ENCODE measurements at places on chromosomes 5 and 9.

DNA sequence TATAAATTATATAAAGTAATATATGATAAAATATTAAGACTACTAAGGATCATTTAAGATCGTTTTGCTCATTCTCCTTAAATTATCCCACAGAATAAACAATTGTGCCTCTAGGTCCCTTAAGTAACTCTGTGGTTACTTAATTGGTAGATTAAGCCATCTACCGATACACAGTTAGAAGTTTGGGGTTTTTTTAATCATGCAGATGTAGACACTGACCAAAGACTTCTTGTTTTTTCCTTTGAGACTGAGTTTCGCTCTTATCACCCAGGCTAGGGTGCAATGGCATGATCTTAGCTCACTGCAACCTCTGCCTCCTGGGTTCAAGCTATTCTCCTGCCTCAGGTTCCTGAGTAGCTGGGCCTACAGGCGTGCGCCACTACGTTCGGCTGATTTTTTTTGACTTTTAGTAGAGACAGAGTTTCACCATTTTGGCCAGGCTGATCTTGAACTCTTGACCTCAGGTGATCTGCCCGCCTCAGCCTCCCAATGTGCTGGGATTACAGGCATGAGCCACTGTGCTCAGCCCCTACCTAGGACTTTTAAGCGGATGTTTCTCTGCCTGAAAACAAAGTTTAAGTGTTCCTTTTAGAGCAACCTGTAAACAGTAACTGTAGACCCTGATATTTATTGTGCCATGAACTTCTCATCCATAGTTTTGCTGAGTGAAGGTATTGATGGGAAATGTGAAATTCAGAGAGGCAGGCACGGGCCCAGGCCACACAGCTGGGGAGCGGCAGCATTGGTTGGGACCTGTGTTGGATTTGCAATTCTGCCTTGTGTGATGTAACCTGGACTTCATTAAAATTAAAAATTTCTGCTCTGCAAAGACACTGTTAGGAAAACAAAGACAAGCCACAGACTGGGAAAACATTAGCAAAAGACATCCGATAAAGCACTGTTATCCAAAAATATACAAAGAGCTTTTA is 11.6 kb downstream of the CEL start:
- DNase-seq: no peak

- DNase-seq: no peak
Measured at GRCh38 chr5:149656576-149657182, 73.4 kb upstream of the PPARGC1B start.

DNA sequence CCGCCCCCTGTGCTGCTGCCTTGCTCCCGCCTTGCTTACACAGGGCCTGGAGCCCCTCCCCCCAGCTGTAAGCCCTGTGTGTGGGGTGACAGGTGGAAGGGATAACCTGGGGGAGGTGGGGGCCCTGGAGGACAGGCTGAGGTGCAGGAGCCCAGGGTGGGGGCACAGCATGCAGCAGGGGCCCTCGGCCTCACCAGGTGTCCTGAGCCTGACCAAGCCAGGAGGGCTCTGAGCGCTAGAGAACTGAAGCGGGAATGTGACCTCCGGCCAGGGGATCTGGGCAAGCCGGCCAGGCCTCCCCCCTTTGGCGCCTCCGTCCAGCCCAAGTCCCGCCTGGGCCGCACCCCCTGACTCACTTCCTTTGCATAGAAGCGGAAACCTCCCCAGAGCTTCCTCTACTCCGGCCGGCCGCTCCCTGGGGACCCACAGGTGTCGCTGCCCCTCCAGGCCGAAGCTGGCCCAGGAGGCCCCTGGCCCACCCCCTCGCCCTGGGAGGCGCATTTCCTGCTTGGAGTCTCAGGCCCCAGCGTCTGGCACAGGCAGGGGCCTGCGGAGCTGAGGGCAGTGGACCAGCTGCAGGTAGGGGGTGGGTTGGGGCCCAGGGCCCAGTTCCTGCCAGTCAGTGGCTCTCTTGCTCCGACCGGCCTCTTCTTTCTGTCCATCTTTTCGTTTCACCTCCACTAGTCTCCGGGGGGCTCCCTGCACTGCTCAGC is at the start of gene TOR4A:
Gene TOR4A, plus strand, starts transcription at position 398 of the 713 bp plus-strand sequence. CDS start 964 bp downstream, outside the sequence.
- peak; percentile 94 for DNase-seq

- DNase-seq: no peak
Measured at GRCh38 chr5:124494540-124495116, 251.8 kb downstream of the ZNF608 start.

- DNase-seq: peak; percentile 6
Measured at GRCh38 chr9:100167915-100168654, 69.0 kb downstream of the INVS start.

- DNase-seq: no peak
Measured at GRCh38 chr9:34362614-34363214, 14.0 kb downstream of the MYORG start.

GRCh38 chr5:143600396-143601075 is 197.1 kb upstream of the NR3C1 start:
- peak; percentile 63 for DNase-seq

DNA sequence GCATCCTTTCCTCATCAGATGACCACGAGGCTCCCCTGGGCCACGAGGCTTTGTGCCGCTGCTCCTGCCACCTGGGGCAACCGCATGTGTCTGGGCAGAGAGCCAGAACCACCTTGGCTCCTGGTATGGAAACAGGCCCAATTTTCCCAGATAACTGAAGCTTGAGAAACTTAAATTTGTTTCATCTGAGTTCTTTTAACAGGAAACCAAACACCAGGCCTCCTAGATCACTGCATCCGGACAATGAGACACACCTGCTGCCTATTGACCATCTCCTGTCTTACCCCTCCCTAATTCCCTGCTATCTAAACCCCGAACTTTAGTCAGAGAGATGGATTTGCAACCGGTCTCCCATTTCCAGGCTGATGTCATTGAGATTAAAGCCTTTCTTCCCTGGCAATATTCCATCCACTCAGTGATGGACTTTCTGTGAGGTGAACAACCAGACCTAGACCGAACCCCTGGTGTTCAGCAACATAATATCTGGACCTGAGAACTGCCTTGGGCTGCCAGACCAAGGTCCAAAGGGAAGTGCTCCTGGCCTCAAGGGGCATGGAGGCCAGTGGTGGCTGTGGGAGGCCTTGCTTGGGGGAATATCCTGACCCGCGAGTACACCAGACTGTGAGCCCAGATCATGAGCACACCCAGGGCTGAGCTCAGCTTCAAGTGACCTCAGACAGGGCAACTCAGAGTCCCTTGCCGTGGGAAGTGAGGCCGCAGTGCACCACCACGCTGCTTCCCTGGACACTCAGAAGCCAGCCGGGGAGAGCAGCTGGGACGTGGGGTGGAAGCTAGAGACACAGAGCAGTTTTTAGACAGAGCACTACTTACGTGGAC is 199.7 kb downstream of the HSPA4 start:
- no peak for DNase-seq

DNA sequence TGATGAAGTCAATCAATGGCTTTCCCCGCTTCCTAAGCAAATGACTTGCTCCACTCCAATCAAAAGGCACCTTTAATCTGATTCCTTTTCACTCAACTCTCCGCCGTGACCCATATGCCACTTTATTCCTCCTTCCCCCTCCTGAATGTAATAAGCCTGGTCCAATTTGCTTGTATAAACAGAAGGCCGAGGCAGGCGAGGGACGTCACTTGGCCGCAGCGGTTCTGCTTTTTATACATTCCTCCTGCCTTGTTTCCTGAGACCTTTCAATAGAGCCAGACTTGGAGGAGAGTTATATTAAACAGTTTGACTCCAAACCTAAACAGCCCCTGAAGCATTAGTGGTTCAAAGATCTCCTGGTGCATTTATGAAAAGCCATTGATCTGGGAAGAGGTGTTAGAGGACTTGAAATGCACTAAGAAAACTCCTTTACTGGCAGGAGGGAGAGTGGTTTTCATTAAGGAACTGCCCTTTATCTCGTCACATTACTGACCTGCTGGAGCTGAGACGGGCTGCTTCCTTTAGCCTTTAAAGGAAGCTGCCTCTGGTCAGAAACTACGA is 273.4 kb downstream of the SLIT3 start:
- DNase-seq: no peak

GRCh38 chr5:168608386-168608785 is 29.2 kb upstream of the PANK3 start:
- no peak for DNase-seq

DNA sequence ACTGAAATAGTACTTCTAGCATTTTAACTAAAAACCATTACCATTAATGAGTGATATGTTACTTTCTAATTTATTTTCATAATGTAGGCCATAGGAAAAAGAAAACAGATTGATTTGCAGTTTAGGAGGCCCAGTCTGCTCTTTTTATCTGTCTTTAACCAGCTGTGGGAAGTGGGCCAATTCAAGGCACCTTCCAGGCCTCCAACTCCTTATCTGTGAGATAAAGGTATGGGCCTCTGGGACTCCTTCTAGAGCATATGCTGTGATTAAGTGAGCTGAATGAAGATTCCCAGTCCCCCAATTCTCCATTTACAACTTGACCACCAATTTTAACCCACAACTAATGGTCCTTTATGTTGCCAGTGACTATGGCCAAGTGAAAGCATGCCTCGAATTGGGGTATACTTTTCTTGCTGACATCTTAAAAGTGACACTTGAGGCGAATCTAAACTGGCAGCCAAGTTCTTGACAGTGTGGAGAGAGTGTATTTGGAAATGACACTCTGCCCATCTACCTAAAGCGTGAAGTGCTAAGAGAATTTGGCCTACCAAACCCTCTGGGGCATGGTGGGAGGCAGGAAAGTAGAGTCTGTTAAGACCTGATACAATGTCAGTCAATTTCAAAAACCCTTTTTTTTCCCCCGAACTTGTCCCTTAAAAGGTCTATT is 88.3 kb downstream of the PIK3R1 start:
- no peak for DNase-seq

DNA sequence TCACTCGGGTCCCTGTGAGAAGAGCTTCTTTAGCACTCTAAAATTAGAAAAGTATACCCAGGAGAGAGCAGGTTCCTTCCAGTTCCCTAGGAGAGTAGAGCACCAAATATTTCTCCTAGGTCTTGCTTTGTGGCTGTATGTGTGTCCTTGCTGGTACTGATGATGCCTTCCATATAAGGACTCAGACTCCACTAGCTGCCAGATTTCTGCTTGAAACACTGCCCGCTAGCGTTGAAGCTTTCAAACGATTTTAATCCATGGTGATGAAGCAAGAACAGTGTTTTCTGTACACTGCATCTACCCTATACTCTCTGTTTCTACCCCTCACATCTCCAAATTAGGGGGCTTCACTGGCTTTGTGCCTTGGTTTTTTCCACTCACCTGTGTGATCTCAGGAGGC is 2.4 kb upstream of the SMC2 start:
- DNase-seq: peak; percentile 76

DNA sequence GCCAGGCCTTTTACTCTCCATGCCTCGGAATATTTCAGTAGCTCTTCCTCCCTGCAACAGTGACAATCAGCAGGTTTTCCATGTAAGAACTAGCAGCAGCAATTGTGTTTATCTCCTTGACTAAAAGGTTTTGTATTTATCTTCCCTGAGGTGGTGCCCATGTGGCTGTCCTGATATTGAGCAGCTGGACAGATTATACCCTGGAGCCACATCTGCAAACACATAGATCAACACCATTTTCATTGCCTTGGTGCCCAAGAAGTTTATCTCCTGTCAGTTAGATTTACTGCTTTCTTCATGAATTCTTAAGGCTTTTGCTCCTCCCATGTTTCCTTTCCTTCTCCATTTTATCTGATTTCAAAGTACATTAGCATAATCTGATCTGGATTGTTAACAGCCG is 378.4 kb downstream of the SPATA31D1 start:
- DNase-seq: no peak

- DNase-seq: no peak
Measured at GRCh38 chr9:20865347-20865746, 166.1 kb downstream of the HACD4 start.

- DNase-seq: peak; percentile 3
Measured at GRCh38 chr9:75455444-75455921, 367.2 kb downstream of the OSTF1 start.

GRCh38 chr5:66818935-66819328 is 222.7 kb downstream of the MAST4 start:
- no peak for DNase-seq

DNA sequence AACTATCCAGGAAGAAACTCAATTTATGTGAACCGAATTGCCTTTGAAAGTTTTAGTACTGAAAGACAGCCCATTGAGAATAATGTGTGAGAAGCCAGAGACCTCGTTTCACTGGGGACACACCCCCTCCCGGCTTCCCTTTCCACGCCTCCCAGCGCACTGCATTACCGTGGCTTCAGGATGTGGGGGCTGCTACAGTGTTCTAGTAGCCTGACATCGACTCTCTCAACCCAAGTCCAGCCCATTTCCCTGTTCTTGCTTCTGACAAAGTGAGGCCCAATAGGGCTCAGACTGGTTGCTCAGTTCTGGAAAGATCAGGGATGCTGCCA is 3.5 kb downstream of the PAX5 start:
- no peak for DNase-seq

- no peak for DNase-seq
Measured at GRCh38 chr5:6396043-6396442, 17.7 kb upstream of the MED10 start.

DNA sequence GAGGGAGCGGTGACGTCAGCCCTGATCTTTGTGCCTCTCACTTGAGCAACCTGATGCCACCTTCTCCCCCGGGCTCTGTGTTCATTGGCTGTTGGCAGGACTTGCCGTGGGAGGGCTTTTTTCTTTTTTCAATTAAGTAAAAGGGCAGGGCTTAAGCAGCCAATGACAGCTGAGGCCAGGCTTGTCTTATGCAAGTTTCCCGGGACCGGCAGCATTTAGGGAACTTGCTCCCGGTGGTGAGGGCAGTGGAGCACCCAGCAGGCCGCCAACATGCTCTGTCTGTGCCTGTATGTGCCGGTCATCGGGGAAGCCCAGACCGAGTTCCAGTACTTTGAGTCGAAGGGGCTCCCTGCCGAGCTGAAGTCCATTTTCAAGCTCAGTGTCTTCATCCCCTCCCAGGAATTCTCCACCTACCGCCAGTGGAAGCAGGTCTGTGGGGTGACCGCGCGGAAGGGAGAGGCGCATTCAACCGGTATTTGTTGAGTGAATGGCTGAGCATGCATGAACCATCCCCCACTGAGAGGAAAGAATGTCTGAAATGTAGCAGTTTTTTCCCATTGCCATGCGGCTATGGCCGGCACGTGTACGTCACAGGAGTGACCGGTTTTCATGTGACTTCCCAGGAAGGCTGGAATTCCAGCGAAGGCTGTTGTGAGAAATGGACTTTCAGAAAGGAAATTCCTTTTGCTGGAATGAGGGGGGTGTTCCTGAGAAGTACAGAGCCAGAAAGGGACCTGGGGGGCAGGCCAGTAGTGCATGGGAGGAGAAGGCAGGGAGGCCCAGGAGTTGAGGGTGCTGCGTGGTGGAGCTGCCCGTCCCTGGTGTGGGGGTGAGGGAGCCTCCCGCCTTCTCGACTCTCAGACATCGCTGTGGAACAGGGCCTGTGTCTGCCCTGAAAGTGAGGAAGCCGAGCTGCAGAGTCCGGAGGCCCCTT is 29.0 kb downstream of the PTGES2 start:
- DNase-seq: peak; percentile 96

DNA sequence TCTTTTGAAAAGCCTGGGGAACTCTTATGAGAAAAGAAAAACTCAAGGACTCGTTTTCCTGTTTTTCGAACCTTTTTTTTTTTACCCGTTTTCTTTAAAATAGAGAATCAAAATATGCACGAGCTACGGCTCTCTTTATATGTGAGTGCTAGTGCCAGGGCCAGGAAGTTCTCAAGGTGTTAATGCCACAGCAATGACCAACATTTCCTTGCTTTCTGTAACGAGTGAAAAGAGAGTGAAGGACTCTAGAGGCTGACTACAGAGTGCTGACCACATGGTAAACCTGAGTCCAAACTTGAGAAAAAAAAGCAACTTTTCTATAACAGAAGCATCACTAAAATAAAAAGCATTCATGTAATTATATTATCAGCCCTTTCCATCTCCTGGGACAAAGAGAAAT is 102.2 kb upstream of the SLC28A3 start:
- DNase-seq: no peak

- no peak for DNase-seq
Measured at GRCh38 chr5:113269023-113269997, 165.5 kb downstream of the TSSK1B start.

GRCh38 chr9:100890321-100890720 is 138.2 kb upstream of the PLPPR1 start:
- no peak for DNase-seq
